DND-41 (cell line): ENCODE measurements at places on chromosomes 13 and 19.

DNA sequence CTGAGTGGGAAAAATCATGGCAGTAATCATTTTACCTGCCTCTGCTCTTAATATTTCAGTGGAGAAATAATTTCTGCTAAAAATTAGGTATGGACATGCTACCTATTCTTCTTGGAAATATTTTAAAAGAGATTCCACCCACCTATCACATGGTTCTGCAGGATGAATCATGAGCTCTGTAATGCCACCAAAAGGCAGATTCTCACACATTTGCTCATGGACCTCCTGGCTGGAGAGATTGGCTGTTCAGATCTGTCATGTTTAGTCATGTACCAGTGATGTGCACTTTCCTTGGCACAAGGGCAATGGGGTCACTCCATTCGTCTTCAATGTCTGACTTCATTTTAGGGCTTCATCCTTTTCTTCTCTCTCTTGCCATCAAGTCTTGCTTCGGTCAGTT is 101.8 kb upstream of the MBNL2 start:
- DNase-seq = no peak

- DNase-seq = no peak
Observed at GRCh38 chr19:38894968-38895367, 4.5 kb downstream of the SIRT2 start.

DNA sequence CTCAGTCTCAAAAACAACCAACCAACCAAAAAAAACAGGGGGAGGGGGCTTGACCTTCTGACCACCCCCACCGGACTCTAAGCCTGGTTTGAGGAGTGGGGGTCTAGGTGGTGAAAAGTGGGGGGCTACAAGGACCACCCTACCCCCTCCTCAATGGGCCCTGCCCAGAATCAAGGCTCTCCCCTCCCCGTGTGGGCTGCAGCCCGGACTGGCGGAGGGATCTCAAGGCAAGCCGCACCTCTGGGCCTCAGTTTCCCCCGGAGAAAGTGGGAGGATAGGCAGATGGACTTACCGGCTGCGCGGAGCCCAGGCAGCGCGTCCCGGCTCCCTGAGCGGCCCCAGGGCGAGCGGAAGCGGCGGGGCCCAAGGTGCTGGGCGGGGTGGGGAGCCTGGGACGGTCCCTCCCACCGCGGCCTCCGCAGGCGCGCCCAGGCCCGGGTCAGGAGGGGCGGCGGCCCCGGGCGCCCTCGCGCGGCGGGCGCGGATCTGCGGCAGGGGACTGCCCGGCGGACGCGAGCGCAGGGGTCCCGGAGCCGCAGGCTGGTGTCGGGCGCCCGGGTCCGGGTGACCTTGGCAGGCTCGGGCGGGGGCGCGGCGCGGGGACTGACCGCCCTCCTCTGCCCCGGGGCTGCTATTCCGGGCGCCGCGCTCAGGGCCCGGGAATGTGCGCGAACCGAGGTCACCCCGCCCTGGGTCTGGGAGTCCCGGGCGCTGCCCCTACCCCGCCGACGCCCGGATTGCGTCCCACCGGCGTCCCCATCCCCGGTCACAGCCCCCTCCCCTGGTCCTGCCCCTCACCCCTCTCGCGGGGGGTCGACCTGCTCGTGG is at the start of gene ADAMTSL5:
ADAMTSL5 (minus strand) TSS at position 349 of the 828 bp plus-strand sequence. CDS start 2,076 bp downstream, outside the sequence.
- DNase-seq = no peak

- DNase-seq = no peak
Observed at GRCh38 chr19:12287958-12288500, 6.7 kb downstream of the ZNF44 start.

GRCh38 chr19:2271234-2272103 is 10.5 kb downstream of the PEAK3 start:
- DNase-seq = no peak

GRCh38 chr19:10603084-10603872 is 16.2 kb upstream of the AP1M2 start:
- peak; percentile 89 for DNase-seq

DNA sequence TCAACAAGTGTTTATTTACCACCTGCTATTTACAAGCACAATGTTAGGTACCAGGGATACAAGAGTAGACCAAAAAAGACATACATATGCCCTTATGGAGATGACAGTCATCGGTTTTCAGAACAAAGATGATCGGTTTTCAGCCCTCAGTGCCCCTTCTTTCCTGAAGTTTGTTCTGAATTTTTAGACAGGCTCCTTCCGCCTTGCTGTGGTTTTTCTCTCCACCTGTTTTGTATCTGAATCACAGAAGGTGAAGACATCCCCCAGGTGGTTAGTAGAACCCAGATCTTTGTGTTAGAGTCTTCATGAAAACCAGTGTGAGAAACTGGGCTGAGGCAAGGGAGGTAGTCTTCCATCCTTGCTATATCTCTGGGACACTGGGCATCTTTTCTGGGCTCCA is 23.5 kb downstream of the ACTL9 start:
- DNase-seq = no peak

DNA sequence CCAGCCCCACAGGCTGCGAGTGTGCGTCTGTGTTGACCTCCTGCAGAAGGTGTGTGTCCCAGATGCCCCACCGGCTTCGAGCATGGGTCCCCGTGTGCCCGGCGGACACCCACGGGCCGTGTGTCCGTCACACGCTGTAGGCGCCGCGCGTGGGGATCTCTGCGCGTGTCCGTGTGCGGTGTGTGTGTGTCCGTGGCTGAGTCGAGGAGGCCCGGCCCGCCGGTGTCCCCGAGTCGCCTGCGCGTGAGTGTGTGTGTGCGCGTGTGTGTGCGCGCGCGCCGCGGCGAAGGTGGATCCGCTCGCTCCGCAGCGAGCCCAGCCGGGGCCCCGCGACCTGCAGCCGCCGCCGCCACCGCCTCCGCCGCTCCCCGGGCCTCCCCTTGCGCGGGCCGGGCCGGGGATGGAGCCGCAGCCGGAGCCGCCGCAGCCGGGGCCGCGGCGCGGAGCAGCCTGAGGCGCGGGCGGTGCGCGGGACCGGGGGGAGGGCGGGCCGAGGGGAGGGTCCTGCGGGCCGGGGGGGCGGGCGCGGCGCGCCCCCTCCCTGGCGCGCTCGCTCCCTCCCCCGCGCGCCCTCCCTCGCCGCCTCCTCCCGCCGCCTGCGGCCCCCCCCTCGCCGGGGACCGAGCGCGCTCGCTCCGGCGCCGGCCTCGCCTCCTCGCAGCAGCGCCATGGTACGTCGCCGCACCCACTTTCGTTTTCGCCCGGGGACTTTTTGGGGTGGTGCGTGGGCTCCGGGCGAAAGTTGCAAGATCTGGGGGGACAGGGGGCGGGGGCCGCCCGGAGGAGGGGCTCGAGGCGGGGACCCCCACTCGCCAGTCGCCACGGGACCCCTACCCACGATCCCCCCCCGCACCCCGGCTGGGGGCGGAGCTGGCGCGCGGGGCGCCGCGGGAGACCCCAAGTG is 7.1 kb upstream of the NFIC start:
- DNase-seq = peak; percentile 75

GRCh38 chr13:113223070-113223469 is 13.7 kb downstream of the CUL4A start:
- no peak for DNase-seq

- no peak for DNase-seq
Observed at GRCh38 chr19:33325920-33326319, 23.6 kb upstream of the CEBPA start.

DNA sequence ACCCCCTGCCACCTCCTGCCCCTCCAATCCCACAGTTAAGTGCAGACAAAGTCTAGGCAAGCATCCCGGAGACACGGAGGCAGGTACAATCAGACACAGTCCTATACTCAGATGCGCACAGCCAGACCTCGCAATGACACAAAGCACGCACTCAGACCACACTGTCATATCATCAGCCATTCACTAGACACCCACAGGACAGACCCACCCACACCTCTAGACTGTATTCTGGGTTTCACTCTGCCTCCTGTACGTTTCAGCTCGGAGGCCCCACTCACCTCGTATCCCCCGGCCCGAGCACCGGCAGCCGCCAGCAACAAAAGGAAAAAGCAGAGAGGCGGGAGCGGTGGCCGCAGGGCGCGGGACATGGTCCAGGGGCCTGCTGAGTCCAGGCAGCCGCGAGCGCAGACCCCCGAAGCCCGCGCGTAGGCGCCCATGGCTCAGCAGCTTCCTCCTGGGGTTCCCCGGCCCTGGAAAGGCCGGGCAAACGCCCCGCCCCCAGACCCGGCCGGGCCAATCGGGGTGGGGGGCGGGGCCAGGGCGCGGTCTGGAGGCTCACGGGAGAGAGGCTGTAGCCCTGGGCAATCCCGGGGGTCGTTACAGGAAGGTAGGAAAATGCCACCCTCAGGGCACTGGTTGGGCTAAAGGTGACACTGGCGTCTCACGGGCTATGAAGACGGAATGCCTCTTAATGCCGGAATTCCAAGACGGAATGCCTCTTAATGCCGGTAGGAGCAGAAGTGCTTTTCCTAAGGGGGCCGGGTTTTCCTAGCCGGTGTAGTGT is at the start of the genes MAN2B1 and WDR83:
MAN2B1 (minus strand) TSS at position 478 of the 784 bp plus-strand sequence; CDS start at position 437, 41 bp downstream.
WDR83 (plus strand) TSS at position 543 of the 784 bp plus-strand sequence. CDS start 2,984 bp downstream, outside the sequence.
- DNase-seq = peak; percentile 85

DNA sequence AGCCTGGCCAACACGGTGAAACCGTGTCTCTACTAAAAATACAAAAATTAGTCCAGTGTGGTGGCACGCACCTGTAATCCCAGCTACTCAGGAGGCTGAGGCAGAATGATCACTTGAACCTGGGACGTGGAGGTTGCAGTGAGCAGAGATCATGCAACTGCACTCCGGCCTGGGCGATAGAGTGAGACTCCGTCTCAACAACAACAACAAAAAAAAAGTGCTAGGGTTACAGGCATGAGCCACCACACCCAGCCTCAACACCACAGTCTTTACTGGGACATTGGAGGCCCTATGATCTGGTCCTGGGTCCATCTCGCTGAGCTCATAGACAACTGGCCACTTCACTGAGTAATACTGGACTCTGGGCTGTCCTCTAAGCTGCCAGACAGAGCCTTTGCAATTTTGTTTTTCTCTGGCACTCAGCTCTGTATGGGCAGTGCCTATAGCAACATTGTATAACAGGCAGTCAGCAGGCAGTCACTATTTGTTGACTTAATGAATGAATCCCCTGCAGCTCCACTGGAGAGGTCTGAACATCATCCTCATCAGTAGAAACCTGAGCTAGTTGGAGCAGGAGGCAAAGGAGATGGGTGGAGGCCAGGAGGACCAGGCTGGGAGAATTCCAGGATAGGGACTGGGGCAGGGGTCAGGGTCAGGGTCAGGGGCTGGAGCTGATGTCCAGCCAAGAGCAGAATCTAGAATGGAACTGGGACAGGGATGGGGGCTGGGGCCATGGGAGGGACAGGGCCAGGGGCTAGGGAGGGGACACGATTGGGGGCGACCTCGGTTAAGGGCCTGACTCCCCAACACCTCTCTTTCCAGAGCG is 8.1 kb downstream of the BLOC1S3 start:
- no peak for DNase-seq

GRCh38 chr19:41863209-41863931 is 3.3 kb downstream of the RPS19 start:
- no peak for DNase-seq

DNA sequence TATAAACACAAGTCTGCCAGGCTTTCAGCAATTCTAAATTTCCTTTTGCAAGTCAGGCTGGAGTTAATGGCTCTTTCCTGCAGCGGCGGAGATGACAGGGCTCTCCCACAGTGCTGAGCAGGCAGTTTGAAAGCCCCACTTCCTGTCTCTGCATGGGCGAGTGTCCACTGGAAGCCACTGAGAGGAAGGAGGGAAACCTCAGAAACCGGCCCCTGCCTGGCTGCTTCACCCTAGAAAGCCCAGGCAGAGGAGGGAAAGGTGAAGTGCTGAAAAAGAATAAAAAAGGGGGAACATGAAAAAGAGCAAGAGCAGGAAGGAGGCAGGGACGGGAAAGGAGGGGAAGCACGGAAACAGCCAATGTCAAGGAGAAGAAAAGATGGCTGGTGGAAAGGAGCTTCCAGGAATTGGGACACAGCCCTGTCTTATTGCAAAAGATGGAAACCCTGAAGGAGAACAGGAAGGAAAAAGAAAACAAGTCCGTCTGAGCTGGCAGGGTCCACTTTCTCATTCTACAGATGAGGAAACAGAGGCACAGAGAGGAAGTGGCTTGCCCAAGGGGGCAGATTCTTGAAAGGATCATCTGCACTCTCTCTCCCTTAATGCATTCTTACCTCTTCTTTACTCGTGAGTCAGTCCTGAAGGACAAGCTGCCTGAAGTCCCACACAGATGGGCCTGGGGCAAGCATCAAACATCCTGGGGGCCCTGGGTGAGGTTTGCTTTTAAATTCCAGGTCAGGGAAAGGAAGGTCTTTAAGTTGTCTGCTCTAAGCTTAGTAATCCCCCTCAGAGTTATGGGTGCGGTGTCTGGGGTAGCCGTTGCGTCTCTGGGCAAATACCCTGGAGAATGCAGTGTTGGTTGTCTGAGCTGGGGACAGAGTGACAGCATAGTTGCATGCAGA is 38.8 kb upstream of the ALOX5AP start:
- peak; percentile 50 for DNase-seq

DNA sequence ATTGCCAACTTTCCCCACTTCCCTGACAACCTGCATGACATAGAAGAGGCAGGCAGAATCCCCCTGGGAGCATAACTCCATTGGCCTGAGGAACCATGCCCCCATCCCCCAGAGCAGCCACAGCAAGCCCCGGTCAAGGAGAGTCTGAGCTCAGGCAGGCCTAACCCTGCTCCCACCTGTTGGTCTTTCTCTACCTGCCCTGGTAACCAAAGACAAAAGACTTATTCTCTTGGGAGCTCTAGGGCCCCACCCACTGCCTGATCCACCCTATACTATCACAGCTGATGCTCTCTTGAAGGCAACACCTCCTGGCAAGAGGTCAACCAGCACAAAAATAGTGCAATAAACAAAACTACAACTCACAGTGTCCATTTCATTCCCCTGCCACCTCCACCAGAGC is 59.3 kb downstream of the TNFSF13B start:
- DNase-seq = no peak

GRCh38 chr13:58018020-58018419 is 386.5 kb downstream of the PCDH17 start:
- no peak for DNase-seq

DNA sequence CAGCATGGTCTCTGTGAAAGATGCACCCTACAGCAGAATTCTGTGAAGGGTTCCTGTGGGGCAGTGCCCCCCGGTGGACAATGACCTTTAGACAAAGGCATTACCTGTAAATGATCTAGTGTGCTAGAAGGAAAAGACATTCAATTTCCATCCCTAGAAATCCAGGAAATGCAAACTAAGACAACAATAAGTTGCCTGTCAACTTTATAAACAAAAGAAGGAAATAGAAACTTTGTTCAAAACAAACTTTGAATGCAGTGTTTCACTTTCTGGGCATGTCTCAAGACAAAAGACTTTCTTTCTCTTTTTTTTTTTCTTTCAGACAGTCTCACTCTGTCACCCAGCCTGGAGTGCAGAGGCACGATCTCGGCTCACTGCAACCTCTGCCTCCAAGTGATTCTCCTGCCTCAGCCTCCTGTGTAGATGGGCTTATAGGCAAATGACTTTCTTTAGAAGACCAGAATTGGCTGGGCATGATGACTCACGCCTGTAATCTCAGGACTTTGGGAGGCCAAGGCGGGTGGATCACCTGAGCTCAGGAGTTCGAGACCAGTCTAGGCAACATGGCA is 15.5 kb downstream of the TEX101 start:
- no peak for DNase-seq

- no peak for DNase-seq
Observed at GRCh38 chr19:36257520-36257876, 42.6 kb downstream of the ZNF146 start.

- no peak for DNase-seq
Observed at GRCh38 chr19:2461751-2462634, 5.2 kb upstream of the LMNB2 start.

- DNase-seq = no peak
Observed at GRCh38 chr19:3682741-3683404, 17.4 kb downstream of the PIP5K1C start.

- no peak for DNase-seq
Observed at GRCh38 chr19:35015270-35015953, 14.9 kb upstream of the SCN1B start.

GRCh38 chr13:42011601-42012350 is 36.7 kb upstream of the DGKH start:
- DNase-seq = no peak
